ENCODE measurements at places on chromosomes 6 and 20. TPM values are rescaled to one million over a fixed set of nuclear protein-coding genes. Genes with fewer than 3 reads are reported as not detected.

Gene GRIK2
- total RNA-seq, result 5.4 TPM

DNA sequence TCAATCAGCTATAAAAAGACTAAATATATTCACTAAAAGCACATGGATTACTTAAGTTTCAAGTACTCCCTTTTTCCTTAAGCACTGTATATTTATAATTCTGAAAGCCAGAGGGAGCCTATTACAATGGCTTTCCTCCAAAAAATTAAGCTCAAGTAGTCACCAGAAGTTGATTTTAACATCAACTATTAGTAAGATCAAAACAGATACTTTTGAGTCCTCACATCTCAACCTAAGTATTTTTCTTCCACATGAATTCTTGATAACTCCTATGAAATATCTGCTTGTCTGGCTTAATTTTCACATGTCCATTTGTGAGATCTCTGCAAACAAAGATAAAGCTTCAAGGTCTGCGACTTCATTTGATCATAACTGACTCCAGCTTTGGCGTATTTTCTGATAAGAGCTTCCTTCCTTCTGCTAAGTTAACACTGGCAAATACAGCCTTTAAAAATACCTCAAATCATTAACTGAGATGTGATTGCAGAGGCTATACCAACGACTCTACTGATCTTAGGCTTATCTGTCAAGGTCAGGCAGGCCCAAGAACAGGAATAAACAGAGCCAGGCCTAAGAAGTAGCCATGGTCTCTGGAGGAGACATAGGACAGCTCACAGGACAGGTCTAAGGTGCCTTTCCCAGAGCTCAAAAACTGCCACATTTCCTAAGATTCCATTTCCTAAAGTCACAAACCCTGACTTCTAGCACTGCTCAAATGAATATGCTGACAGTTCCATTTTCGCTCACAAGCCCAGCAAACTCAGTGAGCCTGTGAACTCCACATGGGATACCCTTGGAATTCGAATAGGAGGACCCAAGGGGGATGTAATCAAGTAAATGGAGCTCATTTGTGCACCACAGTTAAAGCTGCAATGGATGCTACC lies 10.0 kb downstream of the SNX5 start:
- no peak for DNase-seq

GRCh38 chr6:45728674-45729073 lies 287.0 kb downstream of the CLIC5 start:
- no peak for DNase-seq

GRCh38 chr6:116238083-116238482 lies 15.8 kb downstream of the TSPYL4 start:
- DNase-seq, result no peak

Gene BNIP5
- not detected for total RNA-seq

All from sigmoid colon (tissue), 7 donors.